ENCODE measurements at places on chromosomes 2 and 18.

- DNase-seq: no peak
These were observed 285.4 kb downstream of the ZNF516 start for GRCh38 chr18:76209597-76209996.

DNA sequence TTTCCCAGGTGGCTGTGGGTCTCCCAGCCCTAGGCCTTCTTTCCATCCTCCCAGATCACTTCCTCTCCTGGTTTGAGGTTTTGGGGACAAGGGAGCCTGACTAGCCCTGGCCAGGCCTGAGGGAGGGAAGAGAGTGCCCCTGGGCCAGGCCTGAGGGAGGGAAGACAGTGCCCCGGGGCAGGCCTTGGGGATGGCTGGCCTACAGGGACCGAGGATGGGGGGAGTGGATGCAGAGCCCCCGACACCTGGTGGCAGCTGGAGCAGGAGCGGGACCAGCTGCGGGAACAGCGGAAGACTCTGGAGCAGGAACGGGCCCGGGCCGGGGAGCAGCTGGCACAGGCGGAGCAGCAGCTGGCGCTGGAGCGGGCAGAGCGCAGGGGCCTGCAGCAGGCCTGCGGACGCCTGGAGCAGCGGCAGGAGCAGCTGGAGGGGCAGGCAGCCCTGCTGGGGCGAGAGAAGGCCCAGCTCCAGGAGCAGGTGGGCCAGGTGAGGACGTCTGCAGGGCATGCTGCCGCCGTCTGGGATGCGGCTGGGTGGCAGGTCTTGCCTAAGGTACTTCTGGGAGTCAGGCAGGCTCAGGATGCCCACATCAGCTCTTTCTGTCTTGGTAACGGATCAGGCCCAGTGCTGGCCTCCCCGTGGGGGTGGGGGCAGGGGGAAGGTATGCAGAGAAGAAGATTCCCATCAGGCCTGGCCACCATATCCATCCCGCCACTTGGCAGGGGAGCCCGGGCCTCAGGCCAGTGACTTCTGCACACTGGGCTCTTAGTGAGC lies 29.2 kb downstream of the CROCC2 start:
- no peak for DNase-seq

GRCh38 chr2:179410552-179411356 lies 146.1 kb upstream of the SESTD1 start:
- DNase-seq: no peak

- DNase-seq: no peak
These were observed 22.0 kb downstream of the NPPC start for GRCh38 chr2:231904161-231904611.

- no peak for DNase-seq
These were observed 34.7 kb downstream of the BOK start for GRCh38 chr2:241593271-241593670.

DNA sequence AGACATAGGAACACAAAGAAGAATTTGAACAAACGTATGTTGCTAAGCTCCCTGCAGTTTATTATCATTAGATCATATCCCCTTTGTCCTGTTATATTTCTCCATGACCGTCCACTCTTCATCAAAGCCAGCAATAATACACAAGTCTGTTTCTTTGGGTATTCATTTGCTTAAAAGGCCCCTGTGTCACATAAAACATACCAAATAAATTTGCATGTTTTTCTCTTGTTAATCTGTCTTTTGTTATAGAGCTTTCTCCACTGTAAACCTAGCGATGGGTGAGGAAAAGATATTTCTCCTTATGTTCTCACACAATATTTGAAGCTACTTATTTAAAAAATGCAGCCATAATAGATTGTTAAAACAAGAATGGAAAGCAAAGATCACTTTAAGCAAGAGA lies 42.9 kb upstream of the REL start:
- DNase-seq: no peak

DNA sequence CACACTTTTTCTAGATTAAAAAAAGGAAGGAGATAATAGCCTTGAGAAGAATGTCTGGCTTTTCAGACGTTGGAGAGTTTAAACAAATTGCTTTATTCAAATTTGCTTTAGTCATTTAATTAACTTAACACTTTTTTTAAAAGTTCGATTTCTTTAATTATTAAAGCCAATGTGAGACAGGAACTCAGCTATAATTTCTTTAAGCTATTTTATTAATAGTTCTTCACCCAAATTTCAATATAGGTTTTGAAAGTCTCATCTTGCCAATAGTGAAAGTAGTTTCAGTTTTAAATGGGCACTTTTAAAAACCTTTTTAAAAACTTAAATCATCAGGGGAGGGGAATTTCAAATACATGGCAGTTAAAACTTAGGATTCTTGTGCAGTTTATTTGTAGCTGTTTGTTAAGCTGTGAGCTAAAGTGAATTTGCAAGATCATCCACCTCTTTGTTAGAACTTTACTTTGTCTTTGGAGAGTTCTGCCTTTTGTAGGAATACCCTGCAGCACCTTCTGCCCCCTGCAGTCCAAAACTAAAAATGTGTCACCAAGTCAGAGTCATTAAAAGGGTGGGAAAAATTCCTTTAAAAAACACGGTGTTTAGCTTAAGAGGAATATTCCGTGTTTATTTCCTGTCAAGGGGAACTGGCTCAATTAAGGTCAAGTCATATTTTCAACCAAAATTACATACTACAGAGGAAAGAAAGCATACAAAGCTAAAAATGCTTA lies 4.6 kb downstream of the TGIF1 start:
- no peak for DNase-seq

DNA sequence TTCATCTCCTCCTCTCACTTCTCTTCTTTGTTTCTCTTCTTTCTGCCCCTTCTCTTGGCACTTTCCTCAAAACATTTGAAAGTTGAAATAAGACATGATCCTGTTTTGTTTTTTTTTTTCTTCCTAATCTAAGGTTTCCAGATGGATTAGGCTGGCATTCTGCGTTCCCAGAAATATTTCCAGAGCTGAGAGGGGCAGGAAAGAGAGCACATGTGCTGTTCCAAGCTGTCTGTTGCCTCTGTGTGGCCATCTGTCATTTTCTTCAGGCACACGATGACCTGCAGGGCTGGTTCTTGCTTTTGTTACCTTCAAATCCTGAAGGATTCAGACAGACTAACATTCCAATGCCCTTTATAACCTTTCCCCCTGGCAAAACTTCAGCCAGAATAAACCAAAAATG lies 142.9 kb downstream of the RNF144A start:
- no peak for DNase-seq

- DNase-seq: no peak
These were observed 213.3 kb upstream of the MMADHC start for GRCh38 chr2:149800624-149801542.

DNA sequence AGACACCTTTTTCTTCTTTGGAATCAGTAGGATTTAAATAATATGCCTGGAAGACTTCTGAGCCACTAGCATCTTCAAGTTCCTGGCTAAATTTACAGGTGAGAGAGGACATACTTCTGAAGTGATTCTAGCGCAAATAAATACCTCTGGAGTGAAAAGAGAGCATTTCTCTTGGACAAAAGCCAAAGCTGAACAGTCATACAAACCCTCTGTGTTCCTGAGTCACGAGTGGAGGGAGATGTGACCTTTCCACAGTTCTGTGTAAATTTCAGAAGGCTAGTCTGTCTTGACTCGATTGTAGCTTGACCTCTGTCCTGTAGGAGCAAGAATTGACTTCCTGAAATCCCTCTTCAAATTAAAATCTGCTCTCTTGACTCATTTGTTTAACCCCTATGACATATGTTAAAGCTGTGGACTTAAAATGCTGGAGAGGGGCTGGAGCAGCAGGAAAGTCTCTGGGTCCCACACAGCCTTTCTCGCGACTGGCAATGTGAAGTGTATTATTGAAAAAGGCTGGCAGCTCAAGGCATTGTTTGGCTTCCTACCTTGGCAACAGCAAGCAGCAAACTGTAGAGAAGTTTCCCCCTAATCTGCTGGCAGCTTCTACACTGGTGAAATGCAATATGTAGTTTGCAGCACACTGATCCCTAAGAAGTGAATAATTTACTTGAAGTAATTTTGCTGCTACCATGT lies 79.6 kb upstream of the GCFC2 start:
- no peak for DNase-seq

- no peak for DNase-seq
These were observed 254.0 kb upstream of the SLC14A2 start for GRCh38 chr18:45361125-45361851.

- no peak for DNase-seq
These were observed 71.2 kb upstream of the CREB1 start for GRCh38 chr2:207458582-207458981.

DNA sequence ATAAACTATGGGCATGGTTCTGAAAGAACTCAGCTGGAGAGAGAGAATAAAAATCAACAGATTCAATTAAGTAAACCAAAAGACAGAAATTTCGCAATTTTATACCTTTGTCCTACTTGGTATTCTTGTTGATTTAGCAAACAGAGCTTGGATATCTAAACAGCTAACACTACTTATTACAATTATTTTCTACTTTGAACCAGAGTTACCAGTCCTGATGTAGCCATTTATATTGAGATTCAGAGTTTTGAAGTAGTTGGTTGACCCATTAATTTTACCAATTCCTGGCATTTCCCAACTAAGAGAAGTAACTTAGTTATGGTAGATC lies 48.9 kb downstream of the ASXL2 start:
- no peak for DNase-seq

GRCh38 chr2:10094271-10094814 lies 14.1 kb upstream of the CYS1 start:
- no peak for DNase-seq

GRCh38 chr2:187679454-187679853 lies 125.2 kb upstream of the TFPI start:
- DNase-seq: no peak

DNA sequence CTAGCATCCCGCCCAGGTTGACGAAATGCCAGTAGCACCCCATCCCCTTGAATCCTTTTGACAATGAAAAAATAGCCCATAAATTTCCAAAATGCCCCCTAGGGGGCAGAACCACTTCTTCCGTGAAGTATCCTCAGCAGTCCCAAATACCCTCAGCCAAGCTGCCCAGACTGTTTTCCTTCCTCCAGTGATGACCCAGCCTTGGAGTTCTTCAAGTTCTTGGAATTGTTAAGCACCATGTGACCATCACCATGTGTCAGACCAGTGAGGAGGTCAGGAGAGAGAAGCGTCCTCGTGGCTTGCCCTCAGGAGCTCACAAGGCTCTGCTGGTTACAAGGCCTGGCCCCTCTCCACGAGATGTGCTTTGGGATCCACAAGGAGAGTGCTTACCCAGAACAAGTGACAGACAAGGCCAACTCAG lies 1.4 kb upstream of the SLC23A3 start:
- DNase-seq: no peak

GRCh38 chr2:108906403-108907077 lies 82.5 kb downstream of the EDAR start:
- no peak for DNase-seq

DNA sequence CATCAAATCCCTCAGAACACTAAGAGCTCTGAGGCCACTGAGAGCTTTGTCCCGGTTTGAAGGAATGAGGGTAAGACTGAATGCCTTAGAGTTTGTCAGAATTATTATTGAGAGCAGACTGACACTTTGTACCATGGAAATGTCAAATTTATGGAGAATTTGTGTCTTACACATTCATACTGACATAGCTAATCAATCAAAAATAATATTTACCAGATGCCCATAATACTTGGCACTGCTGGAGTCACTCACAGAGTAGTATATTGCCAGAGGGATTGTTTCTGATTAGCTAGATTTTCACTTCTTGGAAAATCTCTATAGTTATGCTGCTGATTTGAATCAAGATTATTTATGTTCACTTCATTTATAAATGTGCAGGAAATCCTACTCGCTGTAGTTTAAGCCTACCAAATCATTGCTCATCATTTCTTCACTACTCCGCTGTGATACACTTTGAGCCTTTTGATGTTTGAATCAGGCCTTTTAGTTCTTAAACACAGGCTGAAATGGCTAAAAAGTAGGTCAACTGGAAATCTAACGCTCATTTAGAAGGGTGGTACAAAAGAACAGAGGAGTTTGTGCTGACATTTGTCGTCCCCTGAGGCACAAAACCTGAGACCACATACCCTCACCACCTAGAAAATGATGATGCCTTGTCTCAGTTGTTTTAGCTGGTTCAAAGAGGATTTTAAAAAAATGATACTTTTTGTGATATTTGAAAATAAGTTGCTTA lies 96.1 kb upstream of the CSRNP3 start:
- DNase-seq: no peak

- DNase-seq: peak; percentile 35
These were observed 23.3 kb upstream of the MC5R start for GRCh38 chr18:13800505-13801259.

- DNase-seq: no peak
These were observed 392.4 kb downstream of the TNS1 start for GRCh38 chr2:217610401-217610814.

DNA sequence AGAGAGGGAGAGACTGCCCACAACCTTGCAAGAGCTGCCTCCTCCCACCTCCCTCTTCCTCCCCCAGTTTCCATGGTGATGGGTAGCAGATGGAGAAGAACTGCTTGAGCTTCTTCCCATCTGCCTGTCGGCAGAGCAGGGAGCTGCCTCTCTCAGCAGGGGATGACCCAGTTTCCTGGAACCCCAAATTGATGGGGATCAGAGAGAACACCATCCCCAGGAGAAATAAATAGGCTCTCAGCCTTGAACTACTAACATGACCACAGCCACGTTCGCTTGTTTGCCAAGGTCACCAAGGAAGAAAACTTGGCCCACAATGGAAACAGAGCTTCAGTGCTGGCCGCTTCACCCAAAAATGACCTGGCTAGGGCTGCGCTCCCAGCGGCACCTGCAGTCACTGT lies 82.2 kb downstream of the ADD2 start:
- DNase-seq: no peak

DNA sequence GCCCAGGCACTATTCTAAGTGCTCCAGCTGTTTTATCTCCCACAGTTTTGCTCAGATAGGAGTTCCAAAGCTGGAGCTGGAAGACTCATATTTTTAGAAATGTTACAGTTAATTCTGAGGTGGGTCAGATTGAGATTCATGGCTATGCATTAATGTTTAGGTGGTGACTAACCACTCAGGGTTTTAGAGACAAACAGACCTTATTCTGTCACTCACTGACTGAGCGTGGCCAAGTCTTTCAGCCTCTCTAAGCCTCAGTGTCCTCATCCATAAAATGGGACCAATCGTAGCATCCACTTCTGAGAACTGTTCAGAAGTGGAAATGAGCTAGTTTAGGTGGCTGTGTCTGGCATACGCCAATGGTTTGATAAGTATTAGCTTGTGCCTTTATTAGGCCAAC lies 4.3 kb upstream of the CASP8 start:
- no peak for DNase-seq

DNA sequence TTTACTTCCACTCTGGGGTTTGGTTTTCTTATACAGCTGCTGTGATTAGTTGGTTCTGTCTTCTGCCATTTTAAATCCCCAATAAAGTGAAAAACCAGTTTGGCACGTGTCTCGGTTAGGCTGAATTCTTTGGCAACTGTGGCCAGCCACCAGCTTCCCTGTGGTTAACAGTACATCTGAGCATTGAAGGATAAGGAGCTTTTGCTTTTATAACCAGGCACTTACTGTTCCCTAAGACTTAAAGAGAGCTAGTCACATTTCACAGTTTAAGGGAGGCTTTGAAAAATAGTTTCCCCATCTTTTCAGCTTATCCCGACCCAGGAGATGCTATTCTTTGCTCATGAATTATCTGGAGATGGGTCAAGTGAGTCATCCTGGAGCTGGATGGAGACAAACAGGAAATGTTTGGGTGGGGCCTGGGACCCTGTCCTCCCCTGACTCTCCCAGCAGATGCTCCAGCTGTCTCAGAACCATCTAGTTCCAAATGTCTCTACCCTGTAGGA lies 57.3 kb upstream of the EML6 start:
- no peak for DNase-seq

- no peak for DNase-seq
These were observed 152.2 kb downstream of the PHLPP1 start for GRCh38 chr18:62867534-62867933.
